Activated CD4-positive, alpha-beta memory T cell treated with anti-CD3 and anti-CD28 coated beads for 36 hours (primary cell): ENCODE measurements at places on chromosomes 2 and 18.

DNA sequence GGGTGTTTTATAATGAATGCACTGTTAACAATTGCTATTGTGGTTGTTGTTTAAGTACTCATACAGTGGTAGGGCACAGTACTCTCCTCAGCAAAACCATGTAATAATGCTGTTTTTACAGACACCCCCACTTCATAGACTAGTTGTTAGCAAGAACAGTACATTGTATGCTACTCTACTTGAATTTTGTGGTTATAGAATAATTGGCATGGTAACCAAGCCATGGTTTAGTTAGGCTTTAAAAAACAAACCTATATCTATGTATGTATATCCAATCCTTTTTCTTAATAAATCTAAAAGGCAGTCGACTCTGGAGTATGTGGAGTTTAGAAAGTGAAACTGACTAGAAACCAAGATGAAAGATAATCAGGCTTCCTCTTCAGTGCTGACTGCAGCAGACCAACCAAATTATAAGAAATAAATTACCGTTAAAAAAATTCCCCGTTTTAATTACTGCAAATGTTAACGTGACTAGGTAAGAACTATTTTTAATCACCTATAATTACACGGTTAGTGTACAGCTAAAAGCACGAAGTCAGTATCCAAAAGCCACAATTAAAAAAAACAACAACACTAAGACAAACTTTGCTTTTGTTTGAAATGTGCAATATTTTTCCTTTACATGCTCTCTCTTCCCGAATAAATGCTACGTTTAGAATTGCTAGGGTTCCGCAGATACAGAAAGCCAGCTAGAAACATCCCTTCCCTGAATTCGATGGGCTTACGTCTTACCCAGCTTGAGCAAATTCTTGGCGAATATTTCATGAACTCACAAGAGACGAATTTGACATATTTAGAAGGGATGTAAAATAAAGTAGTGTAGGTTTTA is 113.3 kb upstream of the SERTAD2 start:
- no peak for DNase-seq

- peak; percentile 81 for DNase-seq
Measured at GRCh38 chr2:42859006-42859552, 66.7 kb upstream of the HAAO start.

GRCh38 chr2:190684931-190685330 is 36.0 kb downstream of the NAB1 start:
- no peak for DNase-seq

- no peak for DNase-seq
Measured at GRCh38 chr18:13585379-13586153, 140.8 kb downstream of the FAM210A start.

- peak; percentile 18 for DNase-seq
Measured at GRCh38 chr18:59300676-59301285, 17.7 kb downstream of the CPLX4 start.

GRCh38 chr2:231894566-231895380 is 31.4 kb downstream of the NPPC start:
- DNase-seq: no peak

DNA sequence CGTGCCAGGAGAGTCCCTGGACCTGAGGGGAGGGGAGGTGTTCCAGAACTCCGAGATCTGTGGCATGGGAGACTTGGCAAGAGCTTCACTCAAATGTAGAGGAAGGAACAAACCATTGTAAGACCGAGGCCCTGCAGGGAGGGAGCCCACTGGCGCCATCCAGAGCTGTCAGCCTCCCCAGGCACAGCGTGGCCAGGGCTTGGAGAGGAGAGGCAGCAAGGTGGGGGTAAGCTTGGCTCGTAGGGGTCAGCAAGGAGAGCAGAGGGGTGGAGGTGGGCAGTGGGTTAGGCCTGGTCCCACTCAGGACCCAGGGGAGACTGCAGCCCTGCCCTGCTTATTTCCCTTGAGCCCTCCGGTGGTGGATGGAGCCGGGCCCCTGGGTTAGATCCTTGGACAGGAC is 3.6 kb downstream of the TMEM177 start:
- no peak for DNase-seq

DNA sequence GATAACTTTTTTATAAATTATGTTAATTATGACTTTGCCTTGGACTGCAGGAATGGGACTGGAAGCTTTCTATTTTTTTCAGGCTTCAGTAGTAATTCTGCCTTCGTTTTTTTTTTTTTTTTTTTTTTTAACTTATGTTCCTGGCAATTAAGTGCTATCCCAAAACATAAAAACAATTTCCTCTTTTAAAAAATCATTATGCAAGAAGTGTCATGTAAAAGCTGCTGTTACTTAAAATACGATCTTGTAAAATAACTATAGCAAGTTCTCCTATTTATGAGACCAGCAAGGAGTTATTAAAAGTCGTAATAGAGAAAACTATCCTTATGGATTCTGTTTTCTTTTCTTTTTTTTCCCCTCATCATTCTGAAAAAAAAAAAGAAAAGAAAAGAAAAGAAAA is 301.6 kb upstream of the FBXO11 start:
- DNase-seq: no peak

GRCh38 chr2:171086352-171087290 is 74.1 kb downstream of the TLK1 start:
- peak; percentile 66 for DNase-seq

GRCh38 chr2:130372833-130373807 is 17.3 kb downstream of the PTPN18 start:
- DNase-seq: no peak

DNA sequence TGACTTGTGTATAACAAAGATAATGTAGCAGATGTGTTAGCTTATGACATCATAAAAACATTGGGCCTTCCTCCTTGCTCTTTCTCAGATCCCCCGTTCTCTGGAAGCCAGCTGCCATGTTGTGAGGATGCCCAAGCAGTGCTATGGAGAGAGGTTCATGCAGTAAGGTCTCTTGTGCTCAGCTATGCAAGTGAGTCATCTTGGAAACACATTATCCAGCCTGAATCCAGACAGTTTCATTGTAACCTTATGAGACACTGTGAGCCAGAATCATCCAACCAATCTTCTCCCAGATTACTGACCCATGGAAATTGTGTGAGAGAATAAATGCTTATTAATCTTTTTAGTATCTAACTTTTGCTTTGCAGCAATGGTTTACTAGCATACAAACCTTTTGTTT is 60.8 kb downstream of the ST6GAL2 start:
- no peak for DNase-seq

GRCh38 chr2:95025406-95026319 is at the start of gene MAL:
MAL (plus strand) TSS chr2:95025708; CDS start chr2:95025793, 85 bp downstream.
- DNase-seq: peak; percentile 79

- DNase-seq: no peak
Measured at GRCh38 chr2:133871545-133872209, 303.4 kb upstream of the NCKAP5 start.

GRCh38 chr18:35458677-35459441 is 38.9 kb downstream of the INO80C start:
- no peak for DNase-seq

DNA sequence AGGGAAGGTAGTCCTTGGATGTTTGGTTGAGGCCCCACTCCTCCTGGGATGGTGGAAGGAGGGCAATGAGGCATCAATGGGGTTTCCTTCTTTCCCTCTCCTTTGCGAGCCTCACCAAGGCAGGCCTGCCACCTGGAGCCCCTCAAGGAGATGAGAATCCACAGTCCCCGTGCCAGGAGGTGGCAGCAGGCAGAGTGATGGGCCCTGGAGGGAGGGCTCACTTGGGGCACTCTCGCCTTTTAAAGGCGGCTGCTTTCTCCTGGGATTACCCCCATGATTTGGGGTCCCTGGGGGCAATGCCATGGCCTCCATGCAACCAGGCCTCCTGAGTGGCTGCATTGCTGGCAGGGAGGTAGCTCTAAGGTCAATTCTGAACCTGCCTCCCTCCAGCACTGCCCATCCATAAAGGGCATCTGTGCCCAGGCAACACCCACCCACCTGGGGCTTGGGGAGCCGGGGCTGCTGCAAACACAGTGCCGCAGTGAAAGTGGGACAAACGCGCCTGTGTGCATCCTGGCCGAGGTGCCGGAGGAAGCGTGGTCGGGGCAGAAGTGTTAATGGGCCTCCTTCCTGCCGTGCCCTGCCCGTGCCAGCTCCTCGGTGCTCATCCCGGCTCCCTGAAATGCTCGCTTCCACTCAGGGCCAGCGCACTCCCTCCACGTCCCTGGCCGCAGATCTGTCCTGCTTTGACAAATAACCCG is 55.9 kb downstream of the ZFP36L2 start:
- peak; percentile 51 for DNase-seq

DNA sequence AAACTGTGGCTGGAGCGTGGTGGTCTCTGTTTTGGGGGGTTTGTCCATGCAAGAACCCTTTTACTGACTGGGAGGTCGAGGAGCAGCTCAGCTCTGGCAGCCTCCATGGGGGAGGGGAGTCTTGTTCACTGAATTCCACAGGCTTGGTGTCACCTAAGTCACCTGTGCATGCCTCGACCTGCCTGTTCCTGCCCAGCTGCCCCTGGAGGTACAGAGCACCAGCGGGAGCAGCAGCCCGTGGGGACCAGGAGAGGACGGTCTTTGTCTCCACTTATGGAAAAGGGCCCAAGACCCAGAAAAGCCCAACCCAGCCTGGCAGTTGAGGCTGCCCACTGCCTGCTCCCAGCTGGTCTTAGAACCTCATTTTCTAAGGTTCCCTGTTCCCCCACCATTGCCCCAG is 168.7 kb upstream of the AGAP1 start:
- no peak for DNase-seq
